ENCODE measurements at places on chromosomes 7 and 10.

GRCh38 chr7:148914208-148914777, 30.2 kb upstream of the EZH2 start:
- DNase-seq: no peak

GRCh38 chr7:37040330-37040729, 316.0 kb upstream of the AOAH start:
- no peak for DNase-seq

- no peak for DNase-seq
Measured at GRCh38 chr7:133646472-133647315, 393.8 kb downstream of the EXOC4 start.

- no peak for DNase-seq
Measured at GRCh38 chr10:104622175-104622574, 18.9 kb upstream of the SORCS3 start.

GRCh38 chr7:42161719-42162118, 75.3 kb downstream of the GLI3 start:
- DNase-seq: no peak

DNA sequence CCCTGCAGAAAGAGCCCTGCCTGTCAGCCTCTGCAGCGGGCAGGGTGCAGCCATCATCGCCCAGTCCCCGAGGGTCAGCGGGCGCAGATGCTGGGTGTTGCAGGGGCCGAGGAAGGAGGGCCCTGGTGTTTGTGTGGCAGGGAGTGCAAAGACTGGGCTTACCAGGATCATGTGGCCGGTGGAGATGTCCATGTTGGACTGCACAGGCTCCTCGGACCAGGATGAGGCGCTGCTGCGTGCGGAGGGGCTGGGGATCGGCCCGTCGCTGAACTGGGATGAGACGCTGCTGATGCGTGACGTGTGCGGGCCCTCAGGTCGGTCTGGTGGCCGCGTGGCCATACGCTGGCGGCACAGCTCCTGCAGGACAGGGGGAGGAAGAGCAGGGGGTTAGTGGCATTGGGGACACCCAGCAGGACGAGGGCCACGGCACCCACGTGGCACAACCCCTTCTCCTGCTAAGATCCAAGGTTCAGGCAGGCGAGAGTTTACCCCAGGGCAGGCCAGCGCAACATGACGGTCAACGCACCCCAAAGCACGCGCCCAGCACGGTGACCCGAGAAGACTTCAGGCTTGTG, 319.5 kb downstream of the DNAJB6 start:
- DNase-seq: peak; percentile 52

DNA sequence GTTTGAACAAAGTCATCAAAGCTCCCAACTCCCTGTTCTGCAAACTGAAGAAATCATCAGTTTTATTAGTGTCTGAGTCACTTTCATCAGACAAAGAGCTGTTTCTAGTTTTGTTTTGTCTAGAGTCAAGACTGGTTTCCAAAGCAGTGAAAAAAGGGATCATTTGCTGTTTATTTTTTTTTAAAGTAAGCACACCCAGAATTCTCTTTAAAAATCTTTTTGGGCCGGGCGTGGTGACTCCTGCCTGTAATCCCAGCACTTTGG, 972.0 kb upstream of the CELF2 start:
- DNase-seq: no peak

- no peak for DNase-seq
Measured at GRCh38 chr10:5891009-5891408, 966 bp downstream of the FBH1 start.

GRCh38 chr10:22111705-22112104, 106.1 kb downstream of the EBLN1 start:
- DNase-seq: no peak

- no peak for DNase-seq
Measured at GRCh38 chr10:17238445-17239291, 10.6 kb downstream of the VIM start.
